Fibroblast of villous mesenchyme (primary cell): ENCODE measurements at places on chromosomes 12 and 14. TPM values are rescaled to one million over a fixed set of nuclear protein-coding genes. Genes with fewer than 3 reads are reported as not detected.

AMHR2 gene
- not detected in 2 replicates for total RNA-seq

ANO2 gene
- total RNA-seq: 0.43 TPM in 1 of 2 replicates, not detected in the other

ADGRD1 gene
- total RNA-seq: under 0.01 TPM in 2 replicates

MYF5 gene
- not detected in 2 replicates for total RNA-seq

AQP5 gene
- total RNA-seq: not detected in 2 replicates
